ENCODE measurements at places on chromosomes 11 and 22.

GRCh38 chr11:44928144-44928543 is 22.5 kb downstream of the TP53I11 start:
- no peak for DNase-seq

GRCh38 chr11:86916330-86916729 is 38.9 kb downstream of the FZD4 start:
- no peak for DNase-seq

DNA sequence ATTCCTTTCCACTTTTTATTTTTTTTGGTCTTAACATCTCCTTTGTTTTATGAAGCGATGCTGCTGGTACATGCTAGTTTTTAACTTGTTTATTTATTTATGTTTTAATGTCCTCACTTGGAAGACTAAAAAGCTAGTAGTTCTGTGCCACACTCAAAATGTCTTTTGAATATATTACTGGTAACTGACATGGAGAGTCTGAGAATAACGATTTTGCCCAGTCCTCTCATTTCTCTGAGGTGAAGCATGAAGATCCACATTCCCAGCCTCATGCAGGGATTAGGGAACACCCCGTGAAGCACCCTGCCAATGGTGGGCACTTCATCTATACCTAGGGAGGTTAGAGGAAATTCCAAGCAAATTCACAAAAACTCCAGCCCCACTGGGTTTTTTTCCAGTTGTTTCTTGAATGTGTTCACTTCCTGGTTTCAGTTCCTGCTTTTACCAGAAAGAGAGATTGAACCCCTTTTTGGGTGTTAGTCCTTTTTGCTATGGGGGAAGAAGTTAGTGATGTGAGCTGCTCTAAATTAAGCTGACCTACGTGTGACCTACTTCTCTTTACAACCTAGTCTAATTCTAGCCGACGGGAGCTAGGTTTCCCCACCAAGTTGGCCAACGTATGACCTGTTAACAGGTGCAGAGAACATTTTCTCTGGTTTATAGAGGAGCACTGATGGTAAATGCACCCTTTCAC is 106.1 kb downstream of the SLC1A2 start:
- no peak for DNase-seq

DNA sequence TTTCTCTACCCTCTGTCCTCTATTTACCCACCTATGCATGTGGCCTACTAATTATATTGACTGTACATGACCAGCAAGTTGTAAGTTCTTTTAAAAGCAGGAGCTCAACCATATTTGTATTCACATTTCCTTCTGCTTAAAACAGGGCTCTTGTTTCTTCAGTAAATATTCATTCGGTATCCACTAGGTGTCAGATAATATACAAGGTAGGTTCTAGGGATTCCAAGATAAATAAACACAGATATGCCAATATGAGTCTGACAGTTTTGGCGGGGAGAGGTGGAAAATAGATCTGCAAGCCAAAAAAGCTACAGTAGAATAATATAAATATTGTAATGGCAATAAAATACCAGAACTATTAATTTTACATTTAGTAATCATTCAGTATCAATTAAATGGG is 15.3 kb upstream of the RAB30 start:
- no peak for DNase-seq

DNA sequence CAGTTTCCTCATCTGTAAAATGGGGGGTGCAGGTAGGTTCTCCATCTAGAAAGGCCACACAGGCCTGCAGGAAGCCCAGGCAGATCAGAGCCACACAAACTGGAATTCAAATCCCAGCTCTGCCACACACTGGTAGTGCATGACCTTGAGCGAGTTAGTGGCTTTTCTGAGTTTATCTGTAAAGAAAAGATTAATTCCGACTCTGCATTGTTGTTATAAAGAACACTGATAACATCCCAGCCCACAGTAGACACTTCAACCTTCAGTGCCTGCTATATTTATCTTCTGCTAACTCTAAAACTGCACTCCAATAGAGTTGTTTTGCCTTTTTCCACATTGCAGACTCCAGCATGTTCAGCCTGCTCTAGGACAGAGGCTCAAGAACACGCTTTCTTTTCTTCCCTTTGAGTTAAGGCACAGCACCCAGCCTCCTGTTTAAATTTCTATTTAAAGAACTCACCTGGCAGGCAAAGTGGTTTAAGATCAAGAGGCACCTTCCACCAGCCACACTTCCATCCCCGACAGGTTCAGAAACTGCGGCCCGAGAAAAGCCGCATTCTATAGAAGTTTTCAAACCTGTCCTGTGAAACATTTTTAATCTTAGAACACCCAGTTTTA is 133.9 kb downstream of the PLEKHA7 start:
- no peak for DNase-seq

DNA sequence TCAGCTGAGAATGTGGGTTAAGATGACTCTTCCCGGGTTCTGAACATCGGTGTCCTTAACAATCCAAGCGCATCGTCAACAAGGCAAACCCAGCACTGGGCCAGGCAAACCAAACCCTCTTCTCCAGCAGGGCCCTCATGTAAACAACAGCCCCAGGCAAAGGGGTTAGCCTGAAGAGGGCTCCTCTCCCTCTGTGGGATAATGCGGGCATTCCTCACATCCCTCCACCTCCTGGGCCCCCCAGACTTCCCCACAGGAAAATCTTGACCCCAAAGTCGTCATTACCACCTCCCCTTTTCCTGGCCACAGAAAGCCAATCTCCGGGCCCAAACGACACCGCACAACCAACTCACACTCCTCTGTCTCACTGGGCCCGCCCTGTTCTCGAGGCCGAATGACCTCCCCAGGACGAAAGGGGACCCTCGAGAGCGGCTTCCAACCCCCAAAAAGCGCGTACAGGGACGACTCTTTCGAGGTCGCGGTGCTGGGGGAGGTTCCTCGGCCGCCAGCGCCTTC is 566 bp downstream of the DDB1 start:
- DNase-seq, result no peak

GRCh38 chr22:31248138-31248745 is 36.1 kb downstream of the LIMK2 start:
- DNase-seq, result peak; percentile 39
